DMS79 (cell line): ENCODE measurements at places on chromosomes 12 and 14.
A peak's percentile ranks its signal among the peaks of the same experiment; 100 is the strongest.

DNA sequence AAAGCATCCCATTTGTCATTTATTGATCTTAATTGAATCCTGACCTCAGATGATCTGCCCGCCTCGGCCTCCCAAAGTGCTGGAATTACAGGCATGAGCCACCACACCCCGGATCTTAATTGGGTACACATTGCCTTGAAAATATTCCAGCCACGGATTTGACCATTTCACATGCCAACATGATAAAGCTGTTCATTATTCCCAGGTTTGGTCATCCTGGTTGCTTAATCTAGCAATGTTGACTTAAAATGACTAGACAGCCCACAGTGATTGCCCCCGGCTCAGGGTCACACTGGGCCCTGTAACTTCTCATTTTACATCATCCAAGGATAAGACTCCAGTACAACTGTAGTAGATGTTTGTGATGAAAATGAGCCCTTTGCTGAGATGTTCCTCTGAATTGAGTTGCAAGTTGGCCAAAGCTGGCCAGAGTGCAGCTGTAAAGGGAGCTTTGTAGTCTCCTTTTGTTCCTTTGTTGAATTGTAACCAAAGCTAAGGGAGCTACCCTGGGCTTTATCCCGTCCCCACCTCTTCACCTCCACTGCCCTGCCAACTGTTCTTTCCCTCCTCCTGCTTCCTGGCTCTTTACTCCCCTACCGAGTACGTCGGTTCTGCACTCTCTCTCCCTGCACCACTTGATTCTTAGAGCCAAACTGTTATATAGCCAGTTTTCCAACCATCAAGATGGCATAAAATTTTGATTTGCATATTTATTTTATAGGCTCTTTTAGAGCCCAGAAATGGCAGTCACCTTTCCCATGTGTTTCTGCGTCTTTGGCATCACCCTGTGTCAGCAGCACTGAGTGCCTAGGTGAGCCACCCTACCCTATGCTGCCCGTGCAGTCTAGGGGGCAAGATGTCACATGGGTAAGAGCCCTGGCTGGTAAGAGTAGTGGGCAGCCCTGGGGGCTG is 141.3 kb upstream of the HIF1A start:
- no peak for DNase-seq

DNA sequence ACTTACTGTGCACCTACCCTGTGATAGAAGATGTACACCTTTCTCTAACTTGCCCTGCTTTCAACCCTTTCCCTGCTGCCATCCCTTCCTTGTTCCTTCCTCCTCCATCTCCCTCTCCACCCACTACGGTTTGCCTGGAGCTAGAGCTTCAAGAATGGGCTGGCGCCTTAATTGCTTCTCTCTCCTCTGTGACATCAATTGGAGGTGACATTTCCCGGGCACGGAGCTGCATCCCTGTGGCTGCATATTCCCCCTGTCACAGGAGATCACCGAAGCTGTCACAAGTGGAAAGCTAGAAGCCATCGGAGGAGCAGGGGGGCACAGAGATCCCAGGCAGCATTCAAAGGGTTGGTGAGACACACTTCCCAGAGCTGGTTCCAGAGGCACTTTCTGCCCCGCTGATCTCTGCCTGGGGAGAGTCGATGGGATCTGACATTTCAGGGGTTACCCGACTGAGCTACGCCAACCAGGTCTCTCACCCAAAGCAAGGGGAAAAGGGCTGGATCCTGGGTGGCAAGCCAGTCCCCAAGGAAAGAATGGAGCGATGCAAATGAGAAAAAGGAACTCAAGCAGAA is 604.9 kb downstream of the MED13L start:
- DNase-seq: no peak

GRCh38 chr14:58082491-58083098 is 69.4 kb downstream of the ARMH4 start:
- no peak for DNase-seq

GRCh38 chr14:74843653-74844052 is 32.3 kb downstream of the PROX2 start:
- no peak for DNase-seq

DNA sequence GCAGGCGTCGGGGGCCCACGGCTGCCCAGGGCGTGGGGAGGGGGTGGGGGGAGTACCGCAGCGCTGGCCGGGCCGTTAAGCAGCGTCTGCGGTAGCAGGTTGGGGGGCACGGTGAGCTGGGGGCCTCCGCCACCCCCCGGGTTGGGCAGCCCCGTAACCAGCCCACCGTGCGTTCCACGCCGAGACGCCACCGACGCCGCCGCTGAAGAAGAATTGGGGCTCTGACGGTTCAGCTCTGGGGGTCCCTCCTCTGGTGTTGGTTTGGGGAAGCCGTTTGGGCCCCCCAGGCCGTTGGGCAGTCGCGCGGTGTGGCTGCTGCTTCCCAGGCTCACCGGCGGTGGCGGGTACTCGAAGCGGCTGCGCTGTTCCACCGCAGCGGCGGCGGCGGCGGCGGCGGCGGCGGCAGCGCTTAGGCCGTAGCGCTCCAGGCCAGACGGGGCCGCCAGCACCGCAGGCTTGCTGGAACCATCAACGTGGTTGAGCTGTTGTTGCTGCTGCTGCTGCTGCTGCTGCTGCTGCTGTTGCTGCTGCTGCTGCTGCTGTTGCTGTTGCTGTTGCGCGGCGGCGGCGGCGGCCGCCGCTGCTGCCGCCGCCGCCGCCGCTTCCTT is 1.5 kb downstream of the IRF2BPL start:
- peak; percentile 33 for DNase-seq

DNA sequence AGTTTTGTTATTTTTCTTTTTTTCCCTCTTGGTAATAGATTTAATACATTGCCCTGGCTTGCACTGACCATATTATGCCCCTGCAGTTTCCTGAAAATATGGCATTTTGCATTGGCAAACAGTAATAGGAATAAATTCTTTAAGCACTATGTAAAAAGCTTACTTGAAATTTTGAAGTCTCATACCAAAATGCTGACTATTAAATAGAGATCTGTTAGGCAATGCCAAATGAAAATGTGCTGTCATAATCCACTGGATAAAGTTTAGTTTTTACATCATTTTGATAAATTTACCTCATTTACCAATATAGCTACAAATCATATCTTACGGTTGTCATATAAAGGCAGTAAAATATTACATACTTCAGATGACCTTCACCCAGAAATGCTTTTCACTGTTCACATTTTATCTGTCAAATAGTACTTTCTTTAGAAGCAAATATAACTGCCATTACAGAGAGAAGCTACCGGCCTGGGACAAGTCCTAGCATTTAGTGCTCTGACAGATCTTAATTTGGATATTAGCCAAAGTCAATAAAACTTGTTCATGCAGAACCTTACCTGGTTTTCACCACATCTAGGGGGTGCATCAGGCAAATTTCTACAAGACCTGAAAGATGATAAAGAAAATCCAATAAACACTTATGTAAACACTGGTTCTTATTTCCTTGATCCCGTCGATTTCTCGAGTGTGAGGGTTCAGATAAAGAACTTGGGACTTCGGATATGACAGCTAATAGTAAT is 212.9 kb downstream of the PAX9 start:
- peak; percentile 86 for DNase-seq

DNA sequence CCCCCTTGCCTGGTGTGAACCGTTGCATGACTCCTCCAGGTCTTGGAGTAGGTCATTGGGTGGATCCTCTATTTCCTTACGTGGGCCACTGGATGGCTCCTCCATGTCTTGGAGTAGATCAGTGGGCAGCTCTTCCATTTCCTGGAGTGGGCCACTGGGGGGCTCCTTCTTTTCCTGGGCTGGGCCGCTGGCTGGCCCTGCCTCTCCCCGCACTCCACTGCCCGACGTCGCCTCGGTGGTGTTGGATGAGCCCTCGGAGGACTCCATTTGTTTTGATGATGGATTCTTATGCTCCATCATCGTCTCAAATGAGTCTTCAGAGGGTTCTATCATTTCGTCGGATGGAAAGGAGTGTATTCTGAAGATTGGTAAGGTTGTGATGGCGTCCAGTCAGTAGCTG is 19.1 kb downstream of the RTL1 start:
- DNase-seq: no peak

GRCh38 chr12:40907115-40907527 is 214.9 kb downstream of the CNTN1 start:
- DNase-seq: no peak

DNA sequence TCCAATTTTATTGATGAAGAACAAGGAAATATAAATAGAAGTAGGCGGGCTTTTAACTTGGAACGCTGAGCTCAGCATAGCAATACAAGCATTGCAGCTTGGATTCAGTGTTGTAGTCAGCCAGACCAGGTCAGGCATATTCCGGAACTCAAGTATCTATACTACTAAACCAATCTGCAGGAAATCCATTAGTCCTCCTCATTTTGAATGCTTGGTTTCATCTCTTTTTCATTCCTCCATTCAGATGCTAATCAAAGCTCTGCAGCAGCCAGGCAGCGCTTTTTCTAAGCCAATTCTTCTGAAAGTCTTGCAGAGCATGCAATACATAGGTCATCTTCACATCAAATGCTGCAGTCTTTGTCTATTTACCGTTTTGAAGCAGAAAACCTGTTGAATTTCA is 49.0 kb downstream of the KIF21A start:
- DNase-seq: no peak

DNA sequence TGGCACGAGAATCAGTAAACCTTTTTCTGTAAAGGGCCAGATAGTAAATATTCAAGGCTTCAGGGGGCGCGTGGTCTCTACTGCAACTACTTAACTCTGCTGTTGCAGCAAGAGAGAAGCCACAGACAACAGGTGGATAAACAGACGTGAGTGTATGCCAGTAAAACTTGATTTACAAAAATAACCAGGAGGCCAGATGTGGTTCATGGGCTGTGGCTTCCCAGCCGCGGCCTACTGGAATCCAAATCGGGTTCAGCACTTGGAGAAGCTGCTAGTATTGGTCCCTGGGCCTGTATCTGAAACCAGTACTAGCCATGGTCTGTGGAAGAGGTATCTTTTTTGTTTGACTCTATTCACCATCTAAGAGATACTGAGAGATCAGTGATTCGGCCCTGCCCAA is 13.3 kb downstream of the PPP2R5C start:
- DNase-seq: no peak

DNA sequence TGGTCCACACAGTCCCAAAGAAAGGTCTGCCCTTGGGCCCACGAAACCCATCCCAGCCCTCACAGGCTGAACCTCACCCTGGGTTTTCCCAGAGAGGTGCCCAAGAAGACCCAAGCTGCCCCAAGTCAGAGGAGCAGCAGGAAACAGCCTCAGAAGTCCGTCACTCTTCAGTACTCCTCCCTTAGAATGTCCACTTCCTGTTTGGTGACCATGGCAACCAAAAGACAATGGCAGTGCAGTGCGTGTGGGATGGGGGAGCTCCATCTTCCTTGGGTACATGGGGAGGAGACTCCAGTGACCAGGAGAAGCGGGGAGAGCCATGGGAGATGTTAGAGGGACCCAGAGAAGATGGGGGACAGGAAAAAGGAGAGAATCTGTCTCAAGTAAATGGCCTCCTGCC is 11.3 kb downstream of the SELPLG start:
- no peak for DNase-seq

- DNase-seq: no peak
These were observed 19.7 kb upstream of the FOXJ2 start for GRCh38 chr12:8012651-8013309.

DNA sequence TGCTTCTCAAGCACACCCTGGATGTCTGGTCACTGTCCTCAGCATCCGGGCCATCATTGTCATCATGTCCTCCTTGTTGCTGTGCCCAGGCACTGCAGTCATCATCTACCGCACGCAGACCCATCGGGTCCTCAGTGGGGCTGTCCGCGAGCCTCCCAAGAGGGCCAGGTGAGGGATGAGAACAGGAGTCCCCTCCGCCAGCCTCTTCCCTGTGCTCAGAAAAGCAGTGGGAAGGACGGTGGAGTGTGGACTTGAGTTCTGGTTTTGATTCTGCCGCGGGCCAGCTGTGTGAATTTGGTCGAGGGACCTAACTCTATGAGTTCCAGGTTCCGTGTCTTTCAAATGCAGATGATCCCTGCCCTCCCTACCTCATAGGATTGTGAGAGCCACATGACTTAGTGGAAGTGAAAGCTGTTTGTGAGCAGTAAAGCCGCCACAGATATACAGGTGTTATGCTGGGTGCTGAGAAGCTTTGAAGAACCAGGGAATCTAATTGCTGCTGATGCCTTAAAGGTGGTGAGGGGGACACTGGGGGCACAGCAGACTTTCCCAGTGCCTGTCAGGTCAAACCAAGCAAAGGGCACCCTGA is 122.9 kb upstream of the RAP1B start:
- no peak for DNase-seq

- no peak for DNase-seq
These were observed 1498.5 kb upstream of the TMEM132C start for GRCh38 chr12:126768517-126768916.

GRCh38 chr12:49089821-49090773 is 4.5 kb downstream of the DHH start:
- DNase-seq: no peak

GRCh38 chr14:81638656-81639280 is 105.1 kb upstream of the SEL1L start:
- no peak for DNase-seq

GRCh38 chr12:42473130-42473529 is 116.4 kb downstream of the PRICKLE1 start:
- no peak for DNase-seq

- no peak for DNase-seq
These were observed 8.0 kb upstream of the HIP1R start for GRCh38 chr12:122827258-122827657.

DNA sequence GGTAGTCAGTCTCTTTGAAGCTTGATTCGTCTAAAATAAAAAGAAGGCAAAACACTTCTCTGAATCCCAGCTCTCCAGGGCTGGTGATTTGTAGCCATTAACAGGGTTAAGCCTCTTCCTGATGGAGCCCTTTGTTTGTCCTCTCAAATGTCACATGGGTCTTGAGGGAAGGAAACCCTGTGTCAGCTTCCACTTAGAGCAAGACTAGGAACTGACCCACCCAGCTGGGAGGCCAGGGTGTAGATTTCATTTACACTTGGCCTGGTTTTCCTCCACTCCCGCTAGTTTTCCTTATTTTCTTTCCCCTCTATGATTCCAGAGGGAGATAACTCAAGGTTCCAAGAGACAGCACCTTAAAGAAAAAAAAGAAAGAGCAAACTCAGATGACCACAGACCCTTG is 230.5 kb upstream of the EGLN3 start:
- DNase-seq: peak; percentile 7

DNA sequence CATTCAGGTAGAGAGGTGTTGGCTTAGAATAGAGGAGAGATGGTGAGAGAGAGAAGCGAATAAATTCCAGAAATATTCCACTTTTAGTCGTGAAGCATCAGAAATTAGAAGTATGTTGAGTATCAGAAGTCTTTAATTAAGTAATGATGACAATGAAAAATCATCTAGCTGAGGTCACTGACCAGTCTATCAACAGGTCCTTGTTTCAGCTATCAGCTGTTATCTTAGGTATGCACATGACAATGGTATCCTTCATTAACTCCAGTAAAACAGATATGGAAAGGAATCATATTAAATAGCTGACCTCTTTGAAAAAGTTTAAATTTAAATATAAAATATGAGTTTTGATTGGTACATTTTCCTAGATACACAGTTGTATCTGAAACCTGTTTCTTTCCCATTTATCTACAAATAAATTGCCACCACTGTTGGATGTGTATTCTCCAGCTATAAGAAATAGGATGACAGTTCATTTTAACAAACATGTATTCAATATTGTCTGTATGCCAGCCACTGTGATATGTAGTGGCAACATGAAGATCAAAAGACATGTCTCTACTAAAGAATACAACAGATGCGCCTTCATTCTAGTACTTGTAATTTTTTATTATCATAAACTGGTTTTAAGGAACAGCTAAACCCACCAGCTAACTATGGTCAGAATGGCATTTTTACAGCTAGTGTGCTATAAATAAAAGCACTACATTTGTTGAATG is 424.2 kb upstream of the DCN start:
- no peak for DNase-seq
